ENCODE measurements at places on chromosomes 2 and 18.
A peak's percentile ranks its signal among the peaks of the same experiment; 100 is the strongest.

DNA sequence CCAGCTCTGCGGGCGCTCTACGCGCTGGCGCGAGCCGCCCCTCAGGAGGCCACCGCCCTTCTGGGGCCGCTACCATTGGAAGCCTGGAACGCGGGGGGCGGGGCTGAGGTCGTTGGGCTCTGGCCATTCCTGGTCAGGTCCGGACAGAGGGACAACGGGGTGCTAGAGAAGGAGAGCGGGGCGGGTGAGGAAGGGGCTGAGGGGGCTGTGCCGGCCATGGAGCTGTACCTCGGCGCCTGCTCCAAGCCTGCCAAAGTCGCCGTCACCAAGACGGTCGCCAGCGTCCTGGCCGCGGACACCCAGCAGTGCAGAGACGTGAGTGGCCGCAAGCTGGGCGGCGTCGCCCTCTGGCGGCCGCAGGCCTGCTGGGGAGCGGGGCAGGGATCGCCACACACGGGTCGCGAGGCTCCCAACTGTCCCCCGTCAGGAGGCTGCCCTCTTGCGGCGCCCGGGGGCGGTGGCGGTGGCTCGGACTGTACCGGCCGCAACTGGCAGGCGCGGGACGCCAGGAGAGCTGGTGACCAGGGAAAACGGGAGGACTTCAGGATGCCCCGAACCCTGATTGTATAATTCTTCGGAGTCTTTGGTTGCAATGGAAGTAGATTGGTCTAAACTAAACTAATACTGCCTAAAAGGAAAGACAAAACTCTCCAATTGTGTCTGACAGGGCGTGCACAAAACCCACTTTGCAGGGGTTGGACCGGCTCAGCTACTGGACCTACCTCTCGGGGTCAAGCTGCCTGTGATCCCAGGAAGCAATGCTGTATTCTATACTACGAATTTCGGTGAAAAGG lies at the start of gene FSIP2:
TSS of gene FSIP2 (plus strand) at position 126 of the 794 bp plus-strand sequence. CDS start at position 217, 91 bp downstream.
- no peak for DNase-seq

- DNase-seq, result peak; percentile 15
These were observed 845 bp downstream of the EML4 start for GRCh38 chr2:42169874-42170521.

- DNase-seq, result no peak
These were observed 222.3 kb downstream of the SH3RF3 start for GRCh38 chr2:109351164-109351756.

DNA sequence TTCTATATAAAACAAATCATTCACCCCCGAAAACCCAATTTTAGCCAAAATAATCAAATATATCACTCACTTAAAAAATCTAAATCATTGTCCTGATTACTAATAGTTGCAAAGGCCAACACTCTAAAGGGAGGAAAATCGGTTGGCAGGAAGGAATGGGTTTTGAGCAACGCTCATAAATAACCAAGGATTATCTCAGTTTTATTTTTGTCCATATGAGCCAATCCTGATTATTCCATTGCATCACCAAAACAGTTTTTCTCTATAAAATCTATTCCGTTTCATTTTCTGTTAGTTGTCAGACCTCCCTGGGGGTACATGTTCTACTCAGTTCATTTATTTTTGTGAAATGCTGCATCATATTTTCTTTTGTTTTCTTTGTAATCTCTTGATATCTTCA lies 174.1 kb downstream of the LRATD1 start:
- no peak for DNase-seq

- DNase-seq, result no peak
These were observed 44.8 kb upstream of the SYT4 start for GRCh38 chr18:43322132-43322531.

- DNase-seq, result no peak
These were observed 1357.5 kb upstream of the CELF4 start for GRCh38 chr18:38923126-38923525.

DNA sequence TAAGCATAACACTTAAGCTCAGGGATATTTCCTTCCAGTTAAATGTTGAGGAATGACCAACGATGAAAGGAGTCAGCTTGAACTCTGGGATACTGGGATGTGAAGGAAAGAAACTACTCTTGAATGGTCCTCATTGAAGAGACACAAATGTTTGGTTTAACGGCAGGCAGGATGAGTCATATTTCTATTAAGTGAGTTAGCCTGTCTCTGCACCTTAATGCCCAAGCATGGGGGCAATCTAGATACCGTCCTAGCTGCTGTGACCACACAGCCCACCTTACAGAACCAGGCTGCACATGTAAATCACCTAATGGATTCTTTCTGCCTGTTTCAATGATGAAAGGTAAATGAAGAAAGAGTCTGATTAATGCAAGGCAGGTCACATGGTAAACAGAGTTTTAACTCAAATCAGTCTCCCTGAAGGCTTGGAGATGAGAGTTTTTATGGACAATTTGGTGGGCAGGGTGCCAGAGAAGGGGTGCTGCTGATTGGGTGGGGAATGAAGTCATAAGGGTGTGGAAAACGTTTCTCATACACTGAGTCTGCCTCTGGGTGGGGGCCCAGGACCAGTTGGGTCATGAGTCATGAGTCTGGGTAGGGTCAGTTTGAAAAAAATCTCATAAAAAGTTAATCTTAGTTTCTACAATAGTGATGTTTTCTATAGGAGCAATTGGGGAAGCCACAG lies 144.6 kb upstream of the MMADHC start:
- no peak for DNase-seq

DNA sequence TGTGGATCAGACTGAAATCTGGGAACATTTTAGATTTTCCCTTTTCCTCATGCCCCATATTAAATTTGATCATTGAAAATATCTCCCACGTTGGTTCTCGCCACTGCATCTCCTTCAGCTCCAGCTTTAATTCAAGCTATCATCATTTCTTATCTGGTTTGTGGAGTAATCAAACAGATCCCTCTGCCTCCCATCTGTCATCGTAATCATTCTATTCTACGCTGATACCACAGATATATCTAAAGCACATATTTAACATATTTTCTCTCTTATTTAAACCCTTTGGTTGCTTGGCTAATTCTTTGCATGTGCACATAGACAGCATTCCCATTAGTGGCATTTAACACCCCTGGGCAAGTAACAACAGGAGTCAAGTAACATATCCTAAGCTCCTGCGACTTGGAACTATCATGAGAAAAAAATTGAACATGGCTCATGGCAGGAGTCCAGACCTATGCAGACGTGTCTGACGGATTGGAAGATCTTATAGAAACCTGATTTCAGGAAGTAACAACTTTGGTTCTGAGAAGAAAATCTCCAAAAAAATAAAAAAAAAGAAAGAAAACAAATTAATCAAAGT lies 158.8 kb upstream of the KYNU start:
- no peak for DNase-seq

GRCh38 chr2:10009811-10010781 lies 33.3 kb upstream of the KLF11 start:
- DNase-seq, result peak; percentile 14

- DNase-seq, result no peak
These were observed 8.9 kb downstream of the HJURP start for GRCh38 chr2:233845301-233846060.

- no peak for DNase-seq
These were observed 24.8 kb downstream of the KIF5C start for GRCh38 chr2:148899638-148900318.

DNA sequence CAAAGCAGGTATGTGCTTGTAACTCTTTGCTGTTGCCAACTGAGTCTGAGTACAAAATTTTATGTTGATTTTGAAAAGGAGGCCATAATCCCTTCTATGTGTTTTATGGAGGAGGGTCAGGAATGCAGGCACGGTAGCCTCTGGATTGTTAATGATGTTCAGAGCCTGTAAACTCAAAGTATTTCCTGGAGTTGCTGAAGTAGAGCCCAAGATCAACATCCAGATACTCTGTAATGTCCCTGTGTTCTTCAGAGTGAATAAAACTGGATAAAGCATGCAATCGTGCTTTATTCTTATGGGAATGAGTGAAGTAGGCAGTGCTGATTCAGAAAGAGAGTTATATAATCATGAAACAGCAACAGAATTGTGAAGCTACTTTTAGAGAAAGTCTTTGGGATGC lies 61.8 kb upstream of the CHRNA1 start:
- no peak for DNase-seq

DNA sequence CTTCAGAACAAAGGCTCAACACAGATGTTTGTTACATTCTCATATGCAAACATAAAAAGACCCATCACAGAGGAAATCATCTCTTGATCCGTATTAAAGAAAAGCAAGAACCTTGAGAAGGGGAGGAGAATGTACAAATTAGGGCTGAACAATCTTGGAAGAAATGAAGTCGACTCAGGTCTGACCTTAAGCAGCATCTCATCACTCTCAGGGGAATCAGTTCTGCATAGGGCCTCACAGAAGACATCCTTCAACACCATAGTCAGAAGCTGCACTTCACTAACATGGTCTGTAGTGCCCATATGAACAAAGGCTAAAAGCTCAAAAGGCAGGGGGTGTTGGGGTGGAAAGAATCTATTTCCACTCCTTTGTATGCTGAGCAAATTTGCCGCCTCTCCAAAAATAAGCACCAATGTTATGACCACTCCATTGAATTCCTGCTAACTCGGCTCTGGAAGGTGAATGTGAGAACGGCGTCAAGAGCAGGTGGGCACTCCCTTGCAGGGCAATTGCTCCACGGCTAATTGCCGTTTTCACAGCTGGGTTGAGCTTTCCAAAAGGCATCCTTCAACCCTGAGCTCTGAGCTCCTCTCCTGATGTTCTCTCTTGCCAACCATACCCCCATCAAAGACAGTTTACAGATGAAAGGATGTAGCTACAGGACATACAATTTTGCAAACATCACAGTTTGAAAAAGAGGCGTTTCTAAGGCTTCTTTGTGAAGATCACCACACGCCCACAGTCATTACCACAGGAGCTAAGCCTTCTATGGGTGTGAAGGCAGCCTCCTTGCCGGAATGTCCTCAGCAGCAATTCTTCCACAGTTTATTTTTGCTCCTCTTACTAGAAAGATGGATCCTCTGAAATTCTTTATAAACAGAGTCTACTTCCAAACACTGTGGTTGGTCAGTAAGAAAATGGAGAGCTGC lies 10.0 kb downstream of the KLF7 start:
- no peak for DNase-seq

DNA sequence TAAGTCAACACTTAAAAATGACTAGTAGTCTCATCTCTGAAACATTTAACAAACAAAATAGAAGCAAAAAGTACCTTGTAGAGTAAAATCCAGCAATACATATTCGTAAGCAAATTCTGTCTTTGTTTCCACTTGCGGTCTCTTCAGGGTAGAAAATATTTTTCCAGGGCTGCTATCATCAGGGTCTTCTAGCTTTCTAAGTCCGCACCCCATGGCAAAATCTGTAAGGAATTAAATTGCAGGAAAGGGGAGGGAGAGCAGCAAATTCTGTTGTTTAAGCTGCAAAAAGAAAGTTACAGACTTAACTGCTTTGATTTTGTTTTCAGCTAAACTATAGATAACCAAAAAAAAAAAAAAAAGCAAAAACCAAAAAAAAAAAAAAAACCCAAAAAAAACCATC lies at the start of gene RFTN2:
TSS of gene RFTN2 (minus strand) at position 342 of the 400 bp plus-strand sequence. CDS start at position 213, 129 bp downstream.
- peak; percentile 63 for DNase-seq

DNA sequence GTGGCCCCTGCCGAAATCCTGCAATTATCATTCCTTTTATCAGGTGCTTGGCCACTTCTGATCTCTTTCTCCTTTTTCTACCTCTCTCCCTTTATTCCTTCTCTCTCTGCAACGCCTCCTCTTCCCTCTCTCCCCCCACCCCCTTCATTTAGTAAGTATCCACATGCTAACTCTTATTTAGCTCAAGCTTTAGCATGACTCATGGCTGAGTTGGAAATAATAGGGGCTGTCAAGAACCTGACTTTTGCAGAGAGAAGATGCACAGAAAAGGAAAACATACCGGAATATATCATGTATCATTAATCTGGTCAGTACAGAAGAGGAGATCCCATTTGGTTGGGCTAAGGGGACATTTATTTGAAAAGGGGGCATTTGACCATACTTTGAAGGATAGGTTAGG lies 33.1 kb downstream of the FAM171B start:
- no peak for DNase-seq

DNA sequence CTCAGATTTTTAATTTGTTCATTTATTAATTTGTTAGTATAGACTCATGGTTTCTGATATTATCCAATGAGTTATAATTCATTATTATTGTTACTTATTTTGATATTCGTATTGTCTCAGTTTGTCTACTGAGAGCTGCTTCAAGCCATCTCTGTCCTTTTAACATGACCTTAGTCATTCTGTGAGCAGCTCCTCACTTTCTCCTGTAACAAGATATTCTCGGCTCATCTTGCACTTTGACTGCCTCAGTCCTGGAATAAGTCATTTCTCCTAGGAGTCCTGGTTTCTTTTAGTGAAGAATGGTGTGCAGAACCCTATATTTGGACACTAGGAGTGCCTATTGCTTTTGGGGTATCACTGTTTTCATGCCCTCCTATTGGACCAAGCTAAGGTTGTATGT lies 13.2 kb downstream of the ASB1 start:
- DNase-seq, result no peak

GRCh38 chr2:98503481-98504105 lies 58.9 kb downstream of the INPP4A start:
- DNase-seq, result no peak

DNA sequence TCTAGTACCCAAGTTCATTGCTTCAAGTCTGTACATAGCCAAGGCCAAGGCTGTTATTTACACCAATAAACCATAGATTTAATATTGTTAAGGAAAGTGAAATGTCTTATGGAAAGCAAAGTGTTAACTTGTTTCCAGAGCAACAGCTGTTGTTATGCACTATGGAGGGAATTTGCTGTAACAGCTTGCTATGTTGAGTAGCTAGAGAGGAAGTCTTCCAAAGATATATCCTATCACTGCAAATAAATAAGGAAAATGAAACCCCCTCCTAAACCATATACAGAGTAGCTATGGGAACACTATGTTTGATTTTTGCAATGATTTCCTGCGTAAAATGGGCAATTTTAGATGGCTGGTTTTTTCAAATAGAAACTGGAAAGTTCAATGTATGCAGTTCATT lies 21.1 kb downstream of the TMEM182 start:
- DNase-seq, result no peak

GRCh38 chr2:152175012-152175367 lies 573 bp downstream of the STAM2 start:
- DNase-seq, result no peak

DNA sequence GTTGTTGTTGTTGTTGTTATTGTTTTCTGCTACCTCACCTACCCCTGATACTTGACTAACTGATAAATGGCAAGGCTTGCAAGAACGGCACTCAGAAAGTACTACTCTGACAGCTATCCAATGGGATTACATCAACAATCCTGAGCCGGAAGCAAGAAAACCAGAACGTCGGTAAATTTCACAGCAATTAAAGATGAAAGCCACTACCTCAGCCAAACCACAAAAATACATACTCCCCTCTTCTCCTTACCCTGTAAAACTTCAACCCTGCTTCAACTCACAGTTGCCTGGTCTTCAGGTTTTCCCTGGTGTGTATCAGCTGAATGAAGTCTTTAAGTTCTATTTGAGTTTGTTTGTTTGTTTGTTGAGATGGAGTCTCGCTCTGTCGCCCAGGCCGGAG lies 293.7 kb upstream of the RND3 start:
- no peak for DNase-seq

- no peak for DNase-seq
These were observed 217.8 kb downstream of the ANAPC1 start for GRCh38 chr2:111666160-111666559.

All from globus pallidus (tissue), 1 donor.